ENCODE measurements at places on chromosomes 16 and 17.

GRCh38 chr16:15739950-15740349 is 89.9 kb downstream of the NDE1 start:
- DNase-seq = no peak

DNA sequence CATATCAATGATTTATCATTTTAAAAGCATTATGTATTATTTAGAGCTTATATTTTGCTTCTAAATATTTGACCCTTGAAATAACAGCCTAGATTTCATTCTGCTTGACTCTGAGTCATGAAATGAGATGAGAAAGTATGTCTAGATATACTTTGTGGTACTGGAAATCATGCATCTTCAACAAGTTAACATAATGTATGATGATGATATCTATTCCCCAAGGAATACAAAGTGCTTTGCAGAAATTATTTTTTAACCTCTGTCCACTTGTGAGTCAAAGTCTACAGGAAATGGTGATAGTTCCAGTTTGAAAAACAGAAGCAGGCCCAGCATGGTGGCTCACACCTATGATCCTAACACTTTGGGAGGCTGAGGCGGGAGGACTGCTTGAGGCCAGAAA is 36.1 kb downstream of the GOSR1 start:
- peak; percentile 15 for DNase-seq

GRCh38 chr17:17525956-17526355 is 29.8 kb upstream of the RASD1 start:
- DNase-seq = no peak

DNA sequence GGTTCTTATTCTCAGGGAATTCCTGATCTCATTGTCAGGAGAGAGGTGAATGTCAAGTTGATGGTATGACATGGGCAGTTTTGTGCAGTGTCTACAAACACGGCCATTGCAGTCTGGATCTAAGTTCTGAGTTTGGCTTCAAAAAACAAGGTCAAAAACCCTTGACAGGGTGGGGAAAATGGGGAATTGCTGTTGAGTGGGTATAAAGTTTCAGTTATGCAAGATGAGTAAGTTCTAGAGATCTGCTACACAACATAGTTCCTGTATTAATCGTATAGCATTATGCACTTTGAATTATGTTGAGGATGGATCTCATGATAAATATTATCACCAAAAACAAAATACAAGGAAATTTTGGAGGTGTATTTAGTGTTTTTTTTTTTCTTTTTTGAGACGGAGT is 36.6 kb upstream of the CARMIL2 start:
- no peak for DNase-seq

DNA sequence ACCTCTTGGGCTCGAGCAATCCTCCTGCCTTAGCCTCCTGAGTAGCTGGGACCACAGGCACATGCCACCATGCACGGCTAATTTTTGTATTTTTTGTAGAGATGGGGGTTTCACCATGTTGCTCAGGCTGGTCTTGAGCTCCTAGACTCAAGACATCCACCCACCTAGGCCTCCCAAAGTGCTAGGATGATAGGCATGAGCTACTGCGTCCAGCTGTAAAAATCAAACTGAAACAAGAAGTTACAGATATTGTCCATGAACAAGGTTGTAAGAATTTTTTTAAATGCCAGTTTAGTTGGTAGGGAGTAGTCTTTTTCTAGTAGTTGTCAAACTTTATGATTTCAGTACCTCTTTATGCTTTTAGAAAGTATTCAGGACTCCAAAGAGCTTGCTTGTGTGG is 424.4 kb upstream of the PMFBP1 start:
- DNase-seq = no peak

DNA sequence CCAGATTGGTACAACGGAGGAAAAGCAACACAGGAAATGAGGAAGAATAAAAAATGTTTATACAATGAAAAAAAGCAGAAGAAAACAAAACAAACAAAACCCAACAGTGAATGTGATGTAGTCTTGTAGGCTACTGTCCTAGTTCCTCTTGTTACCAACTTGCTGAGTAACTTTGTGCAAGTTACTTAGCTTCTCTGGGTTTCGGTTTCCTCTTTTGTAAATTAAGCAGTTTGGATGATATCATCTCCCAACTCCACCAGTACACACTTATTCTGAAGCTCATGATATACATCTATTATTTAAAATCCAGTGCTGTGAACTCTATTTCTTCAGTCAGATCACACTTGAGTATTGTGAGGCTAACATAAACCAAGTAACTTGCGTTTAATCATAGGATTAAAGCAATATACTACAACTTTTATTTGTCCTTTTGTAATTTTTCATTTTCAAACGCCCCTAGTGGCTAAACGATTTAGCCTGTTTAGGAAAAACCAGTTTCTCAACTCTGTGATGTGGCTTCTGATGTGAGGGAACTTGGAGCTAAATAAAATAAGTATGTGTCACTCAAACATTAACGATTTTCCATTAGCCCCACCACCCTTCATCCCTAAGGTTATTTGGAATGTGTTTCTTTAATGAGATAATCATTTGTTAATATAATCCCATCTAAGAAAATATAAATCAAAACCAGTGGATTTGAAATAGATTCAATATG is 1.4 kb upstream of the UNK start:
- peak; percentile 75 for DNase-seq

- no peak for DNase-seq
These were observed 22.1 kb downstream of the MYO18A start for GRCh38 chr17:29158096-29158487.

GRCh38 chr17:10052106-10052813 is 146.1 kb downstream of the GAS7 start:
- DNase-seq = no peak

- DNase-seq = no peak
These were observed 664.5 kb downstream of the WWOX start for GRCh38 chr16:78763821-78764440.

DNA sequence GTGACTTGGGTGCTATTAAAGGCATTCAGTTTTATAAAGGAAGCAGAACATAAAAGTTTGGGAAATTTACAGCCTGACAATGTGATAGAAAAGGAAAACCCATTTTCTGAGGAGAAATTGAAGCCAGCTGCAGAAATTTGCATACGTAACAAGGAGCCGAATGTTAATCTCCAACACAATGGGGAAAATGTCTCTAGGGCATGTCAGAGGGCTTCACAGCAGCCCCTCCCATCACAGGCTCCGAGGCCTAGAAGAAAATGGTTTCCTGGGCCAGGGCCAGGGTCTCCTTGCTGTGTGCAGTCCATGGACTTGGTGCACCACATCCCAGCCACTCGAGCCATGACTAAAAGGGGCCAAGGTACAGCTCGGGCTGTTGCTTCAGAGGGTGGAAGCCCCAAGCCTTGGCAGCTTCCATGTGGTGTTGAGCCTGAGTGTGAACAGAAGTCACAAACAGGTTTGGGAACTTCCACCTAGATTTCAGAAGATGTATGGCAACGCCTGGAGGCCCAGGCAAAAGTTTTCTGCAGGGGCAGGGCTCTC is 23.9 kb upstream of the TOM1L1 start:
- DNase-seq = no peak

DNA sequence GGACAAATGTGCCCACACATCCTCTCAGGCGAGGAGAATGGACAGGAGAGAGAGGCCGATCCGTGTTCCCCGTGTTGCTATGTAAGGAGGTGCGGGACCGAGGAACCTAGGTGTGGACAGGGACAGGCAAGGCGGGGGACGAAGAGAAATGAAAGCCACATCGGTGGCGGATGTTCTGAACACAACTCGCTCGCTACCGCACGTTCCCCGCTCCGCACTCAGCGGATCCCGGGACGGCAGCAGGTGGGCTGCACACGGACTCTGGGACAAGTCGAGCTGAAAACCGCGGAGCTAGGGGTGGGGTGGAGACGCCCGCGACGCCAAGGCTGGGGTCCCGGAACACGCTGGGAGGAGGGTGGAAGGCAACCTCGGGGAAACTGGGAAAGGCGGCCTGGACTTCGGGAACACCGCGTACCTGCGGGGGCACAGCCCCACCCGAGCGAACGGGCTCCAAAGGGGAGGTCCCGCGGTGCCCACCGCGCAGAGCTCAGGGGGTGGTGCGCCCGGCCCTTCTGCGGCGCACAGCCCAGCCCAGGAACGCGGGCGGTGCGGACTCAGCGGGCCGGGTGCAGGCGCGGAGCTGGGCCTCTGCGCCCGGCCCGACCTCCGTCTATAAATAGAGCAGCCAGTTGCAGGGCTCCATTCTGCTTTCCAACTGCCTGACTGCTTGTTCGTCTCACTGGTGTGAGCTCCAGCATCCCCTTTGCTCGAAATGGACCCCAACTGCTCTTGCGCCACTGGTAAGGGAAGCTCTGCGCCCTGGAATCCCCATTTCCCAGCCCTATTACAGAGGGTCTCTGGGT is at the start of gene MT1E:
Gene MT1E (plus strand): TSS at position 642 of the 803 bp plus-strand sequence. CDS start 71 bp downstream, at position 713.
- peak; percentile 80 for DNase-seq

DNA sequence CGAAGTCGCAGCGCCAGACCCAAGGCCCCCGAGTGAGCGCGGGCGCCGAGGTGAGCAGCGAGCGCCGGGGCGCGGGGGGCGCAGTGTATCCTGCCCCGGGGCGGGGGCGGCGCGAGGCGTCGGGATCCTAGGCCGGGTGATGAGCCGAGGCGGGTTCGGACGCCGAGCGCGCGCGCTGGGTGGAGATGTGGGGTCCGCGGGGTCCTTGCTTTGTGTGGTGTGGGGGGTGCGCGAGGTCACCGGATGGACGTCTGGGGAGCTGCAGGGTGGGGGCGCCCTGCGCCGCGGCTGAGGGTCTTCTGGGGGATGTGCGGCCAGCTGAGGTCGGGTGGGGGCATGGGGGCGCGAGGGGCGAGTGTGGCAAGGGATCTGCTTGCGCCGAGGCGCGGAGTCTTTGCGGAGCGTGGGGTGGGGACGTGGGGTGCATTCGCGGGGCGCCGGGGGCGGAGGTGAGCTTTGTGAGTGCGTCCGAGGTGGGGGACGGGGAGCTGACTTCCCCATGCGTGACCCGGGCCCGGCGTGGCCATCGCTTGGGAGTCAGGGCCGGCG is 560 bp downstream of the RAI1 start:
- no peak for DNase-seq

DNA sequence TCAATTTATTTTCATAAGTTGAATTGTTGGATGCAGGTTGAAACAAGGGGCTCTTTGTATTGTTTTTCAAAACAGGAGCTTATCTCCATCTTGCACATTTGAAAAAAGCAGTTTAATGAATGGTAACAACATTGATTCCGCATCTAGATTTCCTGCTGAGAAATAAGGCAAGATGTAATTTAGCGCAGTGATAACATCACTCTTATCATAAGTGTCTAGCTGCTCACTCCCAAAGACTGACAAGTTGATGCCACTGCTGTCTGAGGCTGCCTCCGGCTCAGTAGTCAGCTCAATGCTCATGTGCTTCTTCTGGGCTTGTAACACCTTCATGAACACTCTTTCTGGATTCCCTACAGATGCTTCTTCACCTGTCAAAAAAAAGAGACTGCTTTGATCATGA is 92.4 kb downstream of the KPNA2 start:
- DNase-seq = no peak

DNA sequence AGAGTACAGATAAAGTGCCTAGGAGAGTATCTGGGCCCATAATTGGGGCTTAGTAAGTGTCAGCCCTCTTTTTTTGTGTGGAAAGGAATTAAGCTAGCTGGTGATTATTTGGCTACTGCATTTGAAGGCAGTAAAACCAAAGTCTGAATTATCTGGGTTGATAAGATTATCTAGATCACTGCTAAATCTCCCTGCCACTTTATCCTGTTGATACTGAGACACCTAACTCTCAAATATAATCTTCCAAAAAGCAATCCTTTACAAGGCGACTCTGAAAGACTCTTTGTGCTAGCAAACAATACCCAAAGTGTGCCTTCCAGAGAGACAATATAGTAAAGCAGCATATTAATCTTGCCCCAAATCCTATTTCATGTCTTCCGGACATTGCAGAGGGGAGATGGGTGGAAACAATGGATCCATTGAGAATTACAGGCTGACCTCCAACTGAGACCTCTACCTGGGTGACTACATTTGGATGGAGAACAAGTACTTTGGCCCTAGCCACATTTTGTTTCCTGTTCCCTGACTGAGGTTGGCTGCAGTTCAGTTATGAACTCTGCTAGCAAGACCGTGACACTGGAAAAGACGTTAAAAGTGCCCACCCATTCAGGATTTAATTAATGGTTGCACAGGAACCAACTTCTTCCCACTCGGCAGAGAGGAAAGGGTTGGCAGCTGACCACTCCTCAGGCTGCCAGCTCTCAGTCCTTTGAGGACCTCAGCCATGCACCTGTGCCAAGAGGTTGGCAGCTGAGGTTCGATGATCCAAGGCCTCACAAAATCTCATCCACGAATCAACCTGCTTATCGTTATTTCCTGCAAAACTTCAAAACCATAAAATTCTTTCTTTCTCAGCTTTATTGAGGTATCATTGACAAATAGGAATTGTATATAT is 72.6 kb downstream of the SYCE1L start:
- no peak for DNase-seq

DNA sequence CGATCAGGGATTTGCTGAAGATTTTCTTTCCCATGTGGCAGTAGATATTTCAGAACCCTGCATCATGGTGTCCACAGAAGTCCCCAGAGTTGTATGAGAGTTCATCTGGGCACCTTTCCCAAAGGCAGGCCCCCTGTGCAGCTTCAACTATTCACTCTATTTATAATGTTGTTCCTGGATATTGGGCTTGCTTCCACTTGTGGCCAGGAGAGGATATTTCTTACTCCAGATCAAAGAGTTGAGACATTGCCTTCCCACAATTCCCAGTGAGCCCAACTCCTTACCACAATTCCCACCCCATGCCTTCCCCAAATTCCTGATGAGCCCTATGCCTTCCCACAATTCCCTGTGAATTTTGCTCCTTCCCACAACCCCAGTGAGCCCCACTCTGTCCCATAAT is 206.9 kb downstream of the WWOX start:
- DNase-seq = peak; percentile 8

GRCh38 chr17:61474235-61474927 is 22.2 kb downstream of the TBX4 start:
- DNase-seq = no peak

GRCh38 chr16:8764525-8765250 is 32.8 kb downstream of the TMEM186 start:
- DNase-seq = no peak

GRCh38 chr17:63430223-63430622 is 15.9 kb downstream of the CYB561 start:
- no peak for DNase-seq

DNA sequence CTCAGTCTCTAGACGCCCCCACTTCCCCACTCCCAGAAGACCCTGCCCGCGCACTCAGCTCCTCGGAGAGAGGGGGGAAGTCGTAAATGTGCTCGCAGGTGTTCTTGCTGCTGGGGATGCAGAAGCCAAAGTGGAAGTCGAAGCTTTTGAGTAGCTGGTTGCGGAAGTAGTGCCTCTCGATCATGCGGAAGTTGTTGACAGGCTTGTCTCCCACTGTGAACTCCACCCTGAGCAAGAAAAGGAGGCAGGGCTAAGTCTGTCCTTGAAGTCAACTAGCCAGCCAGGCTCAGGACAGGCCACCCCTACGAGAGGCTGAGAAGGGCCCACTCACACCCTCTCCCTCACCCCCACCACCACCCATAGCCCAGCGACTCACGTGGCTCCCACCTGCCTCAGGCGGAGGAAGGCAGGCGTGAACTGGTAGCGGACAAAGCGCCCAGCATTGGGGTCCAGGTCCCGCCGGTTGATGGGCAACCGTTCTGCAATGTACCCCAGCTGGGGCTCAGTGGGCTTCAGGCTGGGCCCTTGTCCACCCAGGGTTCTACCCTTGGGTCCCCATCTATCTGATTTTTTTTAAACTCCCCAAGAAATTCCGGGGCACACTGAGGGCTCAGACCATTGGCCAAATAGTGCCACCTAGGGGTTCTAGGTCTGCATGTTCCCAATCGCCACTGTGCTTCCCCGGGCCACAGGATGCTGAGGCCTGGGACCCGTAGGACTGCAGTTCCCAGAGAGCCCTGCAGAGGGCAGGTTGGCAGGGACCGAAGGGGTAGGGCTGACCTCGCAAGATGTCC is 4.6 kb downstream of the UNC119 start:
- DNase-seq = peak; percentile 60

All from astrocyte of the spinal cord (primary cell).